Stimulated activated CD4-positive, alpha-beta T cell treated with anti-CD3 and anti-CD28 coated beads, Interleukin-1b, Interleukin-23, amount 100 ng/mL, for 48 hours (primary cell): ENCODE measurements at places on chromosomes 11 and 22.

GRCh38 chr11:116172156-116172555 lies 600.6 kb downstream of the BUD13 start:
- no peak for DNase-seq

GRCh38 chr11:109902764-109903433 lies 190.3 kb upstream of the ZC3H12C start:
- DNase-seq = no peak

- no peak for DNase-seq
Measured at GRCh38 chr11:47659276-47659675, 16.9 kb upstream of the MTCH2 start.

- DNase-seq = no peak
Measured at GRCh38 chr11:110049501-110050200, 43.5 kb upstream of the ZC3H12C start.
